Fibroblast of villous mesenchyme (primary cell): ENCODE measurements at places on chromosomes 7 and 10. TPM values are rescaled to one million over a fixed set of nuclear protein-coding genes. Genes with fewer than 3 reads are reported as not detected.

The ZNF487 gene
- 2.6 TPM in 2 replicates for total RNA-seq

The AKR1C2 gene
- total RNA-seq = 1.6 and 5.2 TPM in 2 replicates

The SYCE1 gene
- 1.3 and 1.6 TPM in 2 replicates for total RNA-seq

The CLRN3 gene
- total RNA-seq = not detected in 2 replicates

The HECW1 gene
- 1.7 and 3.2 TPM in 2 replicates for total RNA-seq

The TRIM73 gene
- 0.64 and 0.86 TPM in 2 replicates for total RNA-seq

The TBC1D12 gene
- 13.2 and 15.1 TPM in 2 replicates for total RNA-seq

The ITPRID1 gene
- total RNA-seq = not detected in 2 replicates

The SPACDR gene
- total RNA-seq = not detected in 2 replicates

The PLPP4 gene
- 0.86 and 4.2 TPM in 2 replicates for total RNA-seq

- no peak for DNase-seq
Observed at GRCh38 chr10:43437141-43437870, 395 bp downstream of the ZNF487 start.

GRCh38 chr10:71778071-71778825 lies 4.9 kb upstream of the VSIR start:
- no peak for DNase-seq

- DNase-seq = no peak
Observed at GRCh38 chr10:78552261-78552811, 516.4 kb upstream of the ZMIZ1 start.

GRCh38 chr7:100443096-100443840 lies 7.0 kb upstream of the PPP1R35 start:
- DNase-seq = no peak

DNA sequence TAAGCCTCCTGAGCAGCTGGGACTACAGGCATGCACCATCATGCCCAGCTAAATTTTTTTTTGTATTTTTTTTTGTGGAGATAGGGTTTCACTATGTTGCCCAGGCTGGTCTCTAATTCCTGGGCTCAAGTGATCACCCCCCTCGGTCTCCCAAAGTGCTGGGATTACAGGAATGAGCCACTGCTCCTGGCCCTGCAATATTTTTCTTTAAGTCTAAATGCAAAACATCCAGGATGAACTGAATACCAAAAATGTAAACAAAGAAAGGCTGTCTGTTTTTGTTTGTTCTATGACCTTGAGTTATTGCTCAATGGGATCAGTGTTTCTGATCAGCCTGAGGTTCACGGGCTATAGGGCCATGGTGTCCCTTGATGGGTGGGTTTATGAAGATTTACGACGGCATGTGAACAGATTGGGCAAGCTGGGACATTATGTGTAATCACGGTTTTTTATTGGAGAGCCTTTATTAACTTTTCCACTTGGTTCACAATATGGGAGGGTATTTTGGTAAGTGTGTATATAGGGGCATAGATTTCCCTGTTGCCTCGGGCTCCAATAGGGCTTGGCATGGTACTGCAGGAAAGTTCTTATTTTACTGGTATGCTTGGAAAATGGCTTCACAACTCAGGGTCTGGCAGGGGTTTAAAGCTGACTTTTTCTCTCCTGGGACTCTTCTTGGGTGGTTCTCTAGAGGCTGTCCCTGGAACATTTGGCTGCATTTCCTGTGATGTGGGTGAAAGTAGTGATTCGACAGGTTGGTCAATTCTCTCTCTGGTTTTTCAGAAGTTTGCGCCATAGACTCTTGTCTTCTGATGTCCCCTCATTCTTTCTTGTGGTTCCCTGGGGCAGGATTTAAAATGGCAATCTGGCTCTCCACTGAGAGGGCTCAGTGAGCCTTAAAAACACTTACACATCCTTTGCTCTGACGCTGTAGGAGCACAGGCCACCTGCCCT lies 41.6 kb downstream of the MRPS33 start:
- DNase-seq = peak; percentile 74

- peak; percentile 21 for DNase-seq
Observed at GRCh38 chr7:20158684-20159083, 58.5 kb downstream of the MACC1 start.

- no peak for DNase-seq
Observed at GRCh38 chr10:126935263-126935946, 30.2 kb downstream of the DOCK1 start.

- no peak for DNase-seq
Observed at GRCh38 chr10:110113670-110114337, 93.6 kb upstream of the MXI1 start.

DNA sequence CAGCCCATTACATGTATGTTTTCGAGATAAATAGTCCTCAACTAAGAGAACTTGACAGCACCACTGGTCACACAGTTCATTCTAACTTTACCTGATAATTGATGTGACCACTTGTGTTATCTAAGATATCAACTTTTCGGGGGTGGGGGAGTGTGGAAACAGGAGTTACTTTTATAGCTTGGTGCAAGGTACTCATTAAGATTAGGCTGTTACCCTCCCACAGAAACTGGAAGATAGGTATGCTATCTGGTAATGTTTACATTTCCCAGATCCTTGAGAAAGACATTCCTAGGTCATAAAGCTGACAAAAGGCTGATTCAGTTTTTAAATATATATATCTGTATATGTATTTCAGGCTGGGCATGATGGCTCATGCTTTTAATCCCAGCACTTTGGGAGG lies 11.1 kb downstream of the ERVW-1 start:
- DNase-seq = no peak

GRCh38 chr10:89567576-89568245 lies 32.3 kb upstream of the SLC16A12 start:
- no peak for DNase-seq

- peak; percentile 88 for DNase-seq
Observed at GRCh38 chr10:73576178-73576889, 14.8 kb downstream of the USP54 start.

DNA sequence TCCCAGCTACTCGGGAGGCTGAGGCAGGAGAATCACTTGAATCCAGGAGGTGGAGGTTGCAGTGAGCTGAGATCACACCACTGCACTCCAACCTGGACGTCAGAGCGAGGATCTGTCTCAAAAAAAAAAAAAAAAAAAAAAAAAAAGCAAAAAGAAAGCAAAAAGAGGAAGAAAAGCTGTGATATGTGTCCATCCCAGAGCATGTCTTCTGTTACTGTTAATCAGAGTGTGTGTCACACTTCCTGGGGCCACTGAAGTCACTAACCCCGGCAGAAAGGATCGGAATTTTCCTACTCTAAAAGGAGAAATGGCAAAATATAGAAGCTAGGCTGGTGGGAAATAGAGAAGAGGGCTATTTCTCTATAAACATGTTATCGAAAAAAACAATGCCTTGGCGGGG lies 11.9 kb downstream of the PIK3AP1 start:
- no peak for DNase-seq

GRCh38 chr10:116215651-116216050 lies 57.4 kb downstream of the GFRA1 start:
- DNase-seq = no peak

DNA sequence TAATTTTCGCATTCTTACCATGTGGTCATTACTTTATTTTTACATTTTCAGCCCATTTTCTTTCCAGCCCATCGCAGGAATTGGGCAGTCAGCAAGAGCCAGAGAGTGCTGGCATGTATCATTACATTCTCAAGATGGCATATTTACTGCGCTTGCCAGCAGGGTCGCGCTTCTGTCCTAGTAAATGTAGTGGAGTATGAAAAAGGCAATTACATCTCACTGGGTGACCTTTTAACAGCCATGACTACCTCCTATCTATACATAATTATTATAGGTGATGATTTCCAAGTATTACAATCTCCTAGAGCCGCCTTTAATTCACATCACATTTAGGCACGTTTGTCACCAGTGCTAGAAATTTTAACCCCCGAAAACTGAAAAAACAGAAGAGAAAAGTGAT lies 433.7 kb upstream of the MGMT start:
- DNase-seq = no peak

DNA sequence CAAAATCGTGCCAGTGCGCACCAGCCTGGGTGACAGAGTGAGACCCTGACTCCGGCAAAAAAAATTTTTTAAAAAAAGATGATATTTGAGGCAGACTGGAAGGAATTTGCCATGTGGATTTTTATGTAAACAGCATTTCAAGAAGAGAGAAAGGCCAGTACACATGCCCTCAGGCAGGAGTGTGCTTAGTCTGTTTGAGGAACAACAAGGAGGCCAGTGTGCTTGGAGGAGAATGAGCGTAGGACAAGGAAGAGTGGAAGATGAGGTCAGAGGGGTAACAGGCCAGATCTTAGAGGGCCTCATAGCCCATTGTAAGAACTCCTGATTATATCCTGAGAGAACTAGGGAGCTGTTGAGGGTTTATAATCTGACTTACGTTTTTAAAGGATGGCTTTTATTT lies 17.2 kb upstream of the STRIP2 start:
- DNase-seq = peak; percentile 19

GRCh38 chr7:131449373-131449902 lies 107.0 kb downstream of the PODXL start:
- DNase-seq = no peak

GRCh38 chr10:73920089-73920488 lies 9.2 kb downstream of the PLAU start:
- DNase-seq = peak; percentile 76

GRCh38 chr10:124048371-124049290 lies 44.8 kb downstream of the CHST15 start:
- DNase-seq = peak; percentile 33

DNA sequence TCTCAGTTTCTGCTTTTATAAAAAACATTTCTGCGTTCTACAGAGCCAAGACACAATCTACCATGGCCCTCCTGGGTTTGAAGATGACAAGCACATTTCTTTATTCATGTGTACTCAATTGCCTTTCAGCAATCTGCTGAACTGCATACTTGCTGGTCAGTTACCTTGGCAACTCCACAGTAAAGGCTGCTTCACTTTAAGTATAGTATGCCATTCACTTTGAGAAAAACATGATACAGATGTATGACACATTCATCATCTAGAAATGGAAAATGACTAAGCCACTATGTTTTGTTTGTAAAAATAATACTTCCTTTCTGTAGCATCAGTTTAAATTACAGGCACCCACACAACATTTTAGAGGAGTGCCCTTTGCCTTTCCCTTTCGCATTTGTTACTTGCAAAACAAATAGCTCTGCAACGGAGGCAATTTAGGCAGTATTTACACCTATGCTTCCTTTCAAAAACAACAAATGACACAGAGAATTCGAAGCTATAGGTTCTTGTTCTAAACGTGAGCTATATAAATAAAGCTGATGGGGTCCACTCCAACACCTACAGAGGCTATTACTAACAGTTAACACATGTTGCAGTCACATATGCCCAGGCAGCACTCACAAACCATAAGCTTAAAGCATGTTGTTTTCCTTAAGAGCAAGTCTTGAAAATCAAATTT lies 23.5 kb downstream of the SGCE start:
- DNase-seq = peak; percentile 37

GRCh38 chr10:69634759-69635425 lies 4.8 kb downstream of the FAM241B start:
- no peak for DNase-seq

DNA sequence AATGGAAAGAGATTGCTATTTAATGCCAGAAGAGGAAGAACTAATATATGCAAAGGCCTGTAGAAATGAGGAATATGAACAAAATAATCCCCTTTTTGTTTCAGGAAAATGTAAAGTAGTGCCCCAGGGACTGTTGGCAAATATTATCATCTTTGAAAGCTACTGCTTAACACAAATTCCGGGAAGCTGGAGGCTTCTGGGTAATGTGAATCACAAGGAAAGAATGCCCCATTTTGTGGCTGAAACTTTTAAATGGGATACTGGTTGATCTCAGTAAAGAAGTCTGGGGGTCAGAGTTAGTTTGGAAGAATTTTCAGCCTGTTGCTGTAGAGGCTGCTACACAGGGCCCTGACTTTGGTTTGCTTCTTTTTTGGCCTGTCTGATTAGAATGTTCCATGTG lies 141.0 kb downstream of the PTEN start:
- peak; percentile 39 for DNase-seq

DNA sequence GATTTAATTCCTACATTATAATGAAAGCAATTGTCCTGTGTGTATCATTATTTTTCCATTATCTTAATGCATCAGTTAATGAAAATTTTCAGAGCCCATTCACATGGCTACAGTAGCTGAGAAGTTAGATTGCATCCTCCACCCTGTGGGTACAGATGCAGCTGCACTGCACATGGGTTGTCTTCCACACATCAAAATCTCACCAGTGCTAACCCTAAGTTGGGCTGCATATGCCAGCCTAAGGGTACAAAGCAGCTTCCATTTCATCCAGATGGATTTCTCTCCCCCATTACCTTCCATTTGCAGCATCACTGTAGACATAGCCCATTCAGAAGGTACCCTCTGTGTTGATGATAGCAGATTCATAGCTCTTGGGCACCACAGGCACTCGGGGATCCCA lies 74.7 kb upstream of the WDR11 start:
- DNase-seq = no peak

DNA sequence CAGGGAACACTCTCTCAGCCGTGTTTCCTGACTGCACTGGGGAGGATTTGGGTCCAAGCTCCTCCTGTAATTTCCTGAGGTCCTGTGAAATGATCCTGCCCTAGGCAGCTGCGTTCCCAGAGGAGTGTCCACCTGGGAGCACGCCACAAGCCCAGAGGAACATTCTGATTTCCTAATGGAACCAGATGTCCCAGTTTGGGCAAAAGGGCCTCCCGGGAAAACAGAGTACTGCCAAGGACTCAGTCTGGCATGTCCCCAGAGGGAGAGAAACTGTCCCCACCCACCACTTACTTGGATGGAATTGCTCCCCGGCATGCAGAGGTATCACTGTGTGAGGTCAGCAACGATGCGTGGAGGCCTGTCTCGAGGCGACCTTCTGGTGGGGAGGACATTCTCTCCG lies 34.5 kb downstream of the ASB13 start:
- no peak for DNase-seq

GRCh38 chr7:45161842-45162241 lies 4.3 kb downstream of the RAMP3 start:
- DNase-seq = no peak

- no peak for DNase-seq
Observed at GRCh38 chr7:3710531-3710930, 409.5 kb downstream of the SDK1 start.

- peak; percentile 43 for DNase-seq
Observed at GRCh38 chr7:26500749-26501352, 209.2 kb downstream of the SNX10 start.

GRCh38 chr7:1055491-1055955 lies 11.2 kb downstream of the GPR146 start:
- no peak for DNase-seq

GRCh38 chr7:134470864-134471263 lies 12.0 kb upstream of the AKR1B1 start:
- peak; percentile 79 for DNase-seq

- DNase-seq = no peak
Observed at GRCh38 chr10:60144099-60144498, 237.7 kb upstream of the CCDC6 start.

DNA sequence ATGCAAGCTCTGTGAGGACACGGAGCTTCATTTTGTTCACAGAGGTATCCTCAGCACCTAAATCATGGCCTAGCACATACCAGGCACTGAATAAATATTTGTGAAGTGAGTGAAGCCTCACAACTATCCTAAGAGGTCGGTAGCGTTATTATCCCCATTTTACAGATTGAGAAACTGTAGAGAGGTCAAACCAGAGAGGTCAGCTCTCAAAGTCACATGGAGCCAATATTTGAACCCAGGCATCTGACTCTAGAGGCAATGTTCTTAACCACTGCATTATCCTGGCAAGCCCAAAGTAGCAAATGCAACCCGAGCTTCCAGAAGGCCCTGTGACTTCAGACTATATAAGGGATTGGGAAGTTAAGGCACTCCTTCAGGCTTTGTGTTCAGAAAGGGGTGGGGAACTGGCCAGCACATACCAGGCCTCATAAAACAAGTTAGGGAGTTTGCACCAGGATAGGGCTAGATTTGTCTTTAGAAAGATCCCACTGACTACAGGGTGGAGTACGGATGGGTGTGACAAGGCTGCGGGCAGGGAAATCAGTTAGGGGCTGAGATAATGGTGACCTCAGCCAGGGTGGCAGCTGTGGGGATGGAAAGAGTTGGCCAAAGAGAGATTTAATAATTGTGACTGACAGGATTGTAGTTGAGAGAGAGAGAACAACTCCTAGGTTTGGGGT lies 101.4 kb downstream of the TBXAS1 start:
- peak; percentile 36 for DNase-seq
